ENCODE measurements at places on chromosomes 12 and 14.
A peak's percentile ranks its signal among the peaks of the same experiment; 100 is the strongest.

- DNase-seq, result no peak
These were observed 28.1 kb upstream of the CFL2 start for GRCh38 chr14:34742270-34743115.

DNA sequence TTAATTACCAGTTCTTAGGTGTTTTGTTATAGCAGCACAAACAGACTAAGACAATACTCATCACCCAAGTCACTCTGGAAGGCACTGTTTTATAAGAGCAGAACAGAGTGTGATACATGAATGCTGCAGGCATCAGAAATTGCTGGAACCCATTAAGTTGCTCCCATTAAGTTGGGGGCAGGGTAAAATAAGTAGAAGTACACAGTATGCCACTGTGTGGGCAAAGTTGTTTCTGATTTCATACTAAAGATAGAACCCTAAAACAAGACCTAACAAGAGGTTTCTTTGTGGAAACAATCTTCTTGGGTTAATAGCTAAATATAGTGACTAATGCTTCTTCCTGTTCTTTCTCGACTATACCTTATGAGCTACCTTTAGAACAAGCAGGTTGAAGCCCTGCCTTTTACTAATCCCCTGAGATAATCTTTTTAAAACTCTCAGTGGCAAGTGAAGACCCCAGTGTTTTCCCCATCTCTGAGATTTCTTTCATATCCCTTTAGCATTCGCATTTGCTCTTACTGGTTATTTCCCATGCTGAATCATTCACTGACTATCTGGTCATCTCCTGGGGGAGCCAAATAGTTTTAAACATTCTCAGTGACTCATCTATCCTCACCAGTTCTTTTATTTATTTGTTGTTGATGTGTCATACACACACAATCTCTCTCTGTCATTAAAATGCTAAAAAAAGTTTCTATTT lies 52.3 kb downstream of the SOCS2 start:
- DNase-seq, result no peak

DNA sequence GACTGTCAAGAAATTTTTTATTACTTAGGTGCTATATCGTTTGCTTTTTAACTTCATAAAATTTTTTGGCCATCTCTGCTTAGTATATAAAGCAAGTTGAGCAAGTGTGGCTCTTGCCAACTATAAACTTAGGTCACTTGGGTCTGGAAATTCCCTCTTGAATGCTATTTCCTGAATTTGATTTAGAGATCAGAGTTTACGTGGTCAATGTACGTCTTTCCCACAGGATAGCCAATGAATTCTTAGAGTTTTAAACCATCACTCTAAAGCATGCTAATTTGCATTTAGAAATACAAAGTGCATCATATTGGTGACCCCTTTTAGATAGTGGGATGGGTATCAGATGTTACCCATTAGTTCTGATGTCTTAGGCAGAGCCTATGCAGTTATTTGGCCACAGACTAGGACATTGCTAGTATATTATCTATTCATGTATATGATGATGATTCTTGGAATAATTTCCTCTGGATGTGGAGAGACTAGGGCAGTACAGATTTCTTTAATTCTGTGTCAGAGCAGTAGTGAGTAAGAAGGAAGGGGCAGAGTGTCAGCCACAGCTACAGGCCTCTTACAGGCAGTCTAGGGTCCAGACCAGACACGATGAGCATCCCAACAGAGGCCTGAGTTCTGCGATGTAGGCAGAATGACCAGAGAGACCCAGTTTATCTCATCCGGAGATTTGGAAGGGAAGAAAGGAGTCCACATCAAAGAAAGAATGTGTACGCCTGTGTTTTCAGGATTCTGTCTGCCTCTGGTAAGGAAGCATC lies 30.3 kb downstream of the SCN8A start:
- DNase-seq, result no peak

- DNase-seq, result peak; percentile 59
These were observed at the start of gene ZNF219 for GRCh38 chr14:21098076-21098891. TSS of gene ZNF219 (minus strand) at chr14:21098655. CDS start at chr14:21093591, 5,064 bp downstream.

GRCh38 chr12:30905463-30906009 lies 21.0 kb upstream of the TSPAN11 start:
- no peak for DNase-seq

- no peak for DNase-seq
These were observed 3.8 kb downstream of the CS start for GRCh38 chr12:56296295-56296694.

All from SK-N-DZ (cell line).